ENCODE measurements at places on chromosomes 5 and 9.

DNA sequence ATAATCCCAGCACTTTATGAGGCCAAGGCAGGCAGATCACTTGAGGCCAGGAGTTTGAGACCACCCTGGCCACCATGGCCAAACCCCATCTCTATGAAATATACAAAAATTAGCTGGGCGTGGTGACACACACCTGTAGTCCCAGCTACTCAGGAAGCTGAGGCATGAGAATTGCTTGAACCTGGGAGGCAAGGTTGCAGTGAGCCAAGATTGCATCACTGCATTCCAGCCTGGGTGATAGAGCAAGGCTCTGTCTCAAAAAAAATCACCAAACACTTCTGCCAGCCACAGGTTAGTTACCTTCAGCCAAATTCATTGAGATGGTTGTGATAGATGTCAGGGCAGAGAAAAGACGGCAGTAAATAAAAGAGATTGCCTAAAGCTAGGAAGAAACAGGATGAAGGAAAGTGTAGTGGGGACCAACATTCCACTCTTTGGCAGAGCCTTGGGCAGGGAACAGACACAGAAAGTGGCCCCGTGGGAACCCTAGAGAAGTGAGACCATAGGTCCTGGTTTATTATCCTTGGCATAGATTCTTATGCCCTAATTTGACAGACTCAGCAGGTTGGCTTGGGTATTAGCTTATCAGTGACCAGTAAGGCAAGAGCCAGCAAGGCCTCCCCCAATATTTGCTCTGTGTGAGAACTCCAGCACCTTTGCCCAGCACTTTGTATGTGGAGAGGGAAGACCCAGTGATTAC, 5.5 kb upstream of the CEP120 start:
- H3K27me3 ChIP-seq, result no peaks in the 10 kb centered on the region
- no peaks in the 10 kb centered on the region for H3K36me3 ChIP-seq
- no peak overlapping the region for H3K27ac ChIP-seq
- H3K4me3 ChIP-seq, result no peak overlapping the region
- DNase-seq, result no peak
- H3K4me1 ChIP-seq, result peaks cover 8% of the 10 kb centered on the region

GRCh38 chr9:113953531-113953930, 77.4 kb downstream of the ZNF618 start:
- peaks cover 32% of the 10 kb centered on the region for H3K4me1 ChIP-seq
- H3K4me3 ChIP-seq, result no peak overlapping the region
- DNase-seq, result no peak
- H3K36me3 ChIP-seq, result peaks cover 3% of the 10 kb centered on the region

GRCh38 chr9:119273325-119273904, 95.8 kb downstream of the BRINP1 start:
- no peak overlapping the region for H3K27ac ChIP-seq
- H3K4me1 ChIP-seq, result peaks cover 5% of the 10 kb centered on the region
- H3K4me3 ChIP-seq, result no peak overlapping the region
- DNase-seq, result no peak

DNA sequence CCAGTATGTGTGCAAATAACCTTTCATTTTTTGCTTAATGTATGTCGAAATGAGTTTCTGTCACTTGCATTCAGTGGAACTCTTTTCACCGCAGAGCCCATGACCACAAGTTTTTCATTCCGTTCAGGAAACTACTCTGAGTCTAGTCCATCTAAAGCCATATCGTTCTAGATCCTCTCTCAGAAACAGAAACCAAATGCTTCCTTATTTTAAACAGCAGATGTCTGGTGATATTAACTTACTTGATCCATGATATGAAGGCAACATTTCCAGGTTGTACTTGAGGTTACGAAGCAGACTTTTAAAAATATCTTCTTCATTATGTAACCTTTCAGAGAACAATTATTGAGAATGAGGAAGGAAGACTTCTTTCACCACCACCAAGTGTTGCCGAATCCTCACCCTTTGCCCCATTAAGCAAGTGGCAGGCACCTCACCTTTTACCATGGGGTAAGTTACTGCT, 72.4 kb upstream of the GNAQ start:
- no peaks in the 10 kb centered on the region for H3K36me3 ChIP-seq
- no peaks in the 10 kb centered on the region for H3K4me1 ChIP-seq
- no peak overlapping the region for H3K4me3 ChIP-seq
- no peaks in the 10 kb centered on the region for H3K27me3 ChIP-seq
- no peak for DNase-seq

- peaks cover 8% of the 10 kb centered on the region for H3K4me1 ChIP-seq
- H3K4me3 ChIP-seq, result no peak overlapping the region
- peaks cover 21% of the 10 kb centered on the region for H3K36me3 ChIP-seq
- no peaks in the 10 kb centered on the region for H3K27me3 ChIP-seq
Measured at GRCh38 chr5:139282197-139282557, 11.4 kb upstream of the MATR3 start.

GRCh38 chr9:112858625-112859147, 32.0 kb downstream of the SLC46A2 start:
- no peaks in the 10 kb centered on the region for H3K4me1 ChIP-seq
- no peak overlapping the region for H3K4me3 ChIP-seq
- H3K27me3 ChIP-seq, result no peaks in the 10 kb centered on the region
- peak overlapping the region; percentile 53 for H3K27ac ChIP-seq
- DNase-seq, result no peak
